GM19239 (cell line): ENCODE measurements at places on chromosomes 5 and 9.

- DNase-seq = no peak
Measured at GRCh38 chr9:122036408-122036807, 56.7 kb downstream of the TTLL11 start.

GRCh38 chr5:58767104-58767503, 184.2 kb downstream of the RAB3C start:
- DNase-seq = no peak

DNA sequence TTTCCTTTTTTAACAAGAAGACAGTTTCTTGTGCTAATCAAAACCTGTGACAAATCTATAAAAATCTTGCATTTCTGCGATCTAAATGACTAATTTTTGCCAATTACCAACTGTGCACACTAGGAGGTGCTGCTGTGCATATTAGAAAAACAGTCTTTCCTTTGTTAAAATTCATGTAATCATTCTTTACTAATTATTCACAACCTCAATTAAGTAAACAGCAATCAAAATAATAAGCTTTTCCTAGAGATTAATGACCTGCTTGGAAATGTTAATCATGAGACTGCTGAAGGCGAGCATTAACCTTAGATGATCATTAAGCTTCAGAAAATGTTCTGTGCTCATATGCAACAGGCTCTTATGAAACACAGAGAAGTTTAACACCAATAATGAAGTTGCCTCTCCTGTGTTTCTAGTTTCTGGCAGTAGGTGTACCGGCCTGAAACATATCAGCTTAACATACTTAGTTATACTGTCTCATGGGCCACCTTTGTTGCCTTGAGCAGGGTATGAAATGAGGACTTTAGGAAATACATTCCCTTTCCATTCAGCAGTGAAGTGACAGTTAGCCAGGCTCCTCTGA, 17.7 kb downstream of the RFESD start:
- no peak for DNase-seq

DNA sequence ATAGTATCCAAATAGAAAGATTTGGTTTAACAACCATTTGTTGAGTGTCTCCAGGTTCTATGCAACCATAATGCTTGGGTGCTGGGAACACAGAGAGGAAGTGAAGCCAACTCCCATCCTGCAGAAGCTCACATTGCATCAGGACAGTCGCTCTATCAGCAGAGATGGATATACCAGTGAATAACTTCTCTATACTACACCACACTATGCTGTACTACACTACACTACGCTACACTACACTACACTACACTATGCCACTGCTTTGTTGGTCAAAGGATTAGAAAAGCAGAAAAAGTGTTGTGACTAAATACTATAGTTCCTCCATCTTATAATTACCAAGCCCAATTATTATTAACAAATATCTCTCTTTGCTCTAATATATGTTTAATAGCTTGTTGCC, 89.2 kb upstream of the PRRC1 start:
- DNase-seq = no peak

- no peak for DNase-seq
Measured at GRCh38 chr5:13143630-13144029, 800.9 kb downstream of the DNAH5 start.

- no peak for DNase-seq
Measured at GRCh38 chr5:84869675-84870074, 485.0 kb upstream of the EDIL3 start.

DNA sequence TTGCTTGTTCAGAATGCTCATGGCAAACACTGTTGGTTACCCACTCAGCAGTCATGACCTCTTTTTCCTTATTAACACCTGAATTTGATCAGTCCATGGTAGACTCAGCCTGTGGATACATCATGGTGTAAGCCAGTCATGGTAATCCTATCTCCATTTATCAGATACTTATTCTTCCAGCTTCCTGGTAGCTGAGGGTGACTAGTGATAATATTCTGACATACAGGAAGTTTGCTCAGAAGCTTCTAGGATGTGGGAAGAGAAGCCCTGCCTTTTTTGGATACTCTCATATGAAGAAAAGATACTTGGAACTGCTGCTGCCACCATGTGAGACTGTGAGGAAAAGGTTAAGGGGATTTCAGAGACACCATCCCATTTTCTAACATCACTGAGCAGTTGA, 7.3 kb downstream of the GDA start:
- no peak for DNase-seq

- DNase-seq = no peak
Measured at GRCh38 chr5:115231598-115231997, 31.1 kb downstream of the PGGT1B start.

DNA sequence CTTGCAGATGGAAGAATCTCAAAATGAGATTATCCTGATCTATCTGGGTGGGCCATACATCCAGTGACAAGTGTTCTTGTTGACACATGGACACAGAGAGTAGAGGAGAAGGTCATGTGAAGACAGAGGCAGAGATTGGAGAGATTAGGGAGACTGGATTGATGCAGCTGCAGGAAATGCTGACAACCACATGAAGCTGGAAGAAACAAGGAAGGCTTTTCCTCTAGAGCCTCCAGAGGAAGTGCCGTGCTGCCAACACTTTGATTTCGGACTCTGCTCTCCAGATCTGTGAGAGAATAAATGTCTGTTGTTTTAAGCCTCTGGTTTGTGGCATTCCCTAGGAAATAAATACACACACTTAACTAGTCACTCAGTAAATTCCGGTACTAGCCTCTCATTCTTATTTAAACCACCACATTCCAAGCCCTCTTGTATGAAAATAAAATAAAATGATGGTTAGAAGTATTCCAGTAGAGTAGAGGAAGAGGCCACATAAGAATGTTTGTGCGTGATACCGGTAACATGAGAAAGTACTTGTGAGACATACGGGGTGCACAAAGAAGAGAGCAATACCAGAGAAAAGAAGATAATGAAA, 110.9 kb upstream of the DMAC1 start:
- no peak for DNase-seq

DNA sequence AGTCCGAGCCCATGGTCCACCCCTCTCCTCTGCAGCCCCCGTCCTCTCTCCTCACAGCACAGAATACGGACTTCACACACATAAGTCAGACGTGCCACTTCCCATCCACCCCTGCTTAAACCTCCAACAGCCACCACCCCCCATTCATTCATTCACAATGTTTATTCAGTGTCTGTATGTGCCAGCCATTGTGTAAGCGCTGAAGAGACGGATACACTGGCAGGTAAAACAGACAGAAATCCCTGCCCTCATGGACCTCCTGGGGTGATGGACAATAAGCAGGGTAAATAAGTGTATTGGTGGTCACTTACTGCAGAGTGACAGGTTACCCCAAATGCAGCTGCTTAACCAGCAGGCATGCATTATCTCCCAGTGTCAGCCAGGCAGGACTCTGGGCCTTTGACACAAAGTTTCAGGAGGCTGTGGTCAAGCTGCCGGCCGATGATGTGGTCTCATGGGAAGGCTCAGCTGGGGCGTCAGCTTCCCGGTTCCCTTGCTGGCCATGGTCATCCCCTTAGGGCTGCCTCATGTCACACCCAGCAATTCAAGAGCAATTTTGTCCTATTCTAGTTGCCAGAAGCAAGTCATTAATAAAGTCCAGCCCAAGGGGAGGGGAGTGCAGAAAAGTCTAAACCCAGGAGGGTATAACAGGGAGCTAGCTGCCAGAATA, 1.8 kb upstream of the PAXX start:
- no peak for DNase-seq

DNA sequence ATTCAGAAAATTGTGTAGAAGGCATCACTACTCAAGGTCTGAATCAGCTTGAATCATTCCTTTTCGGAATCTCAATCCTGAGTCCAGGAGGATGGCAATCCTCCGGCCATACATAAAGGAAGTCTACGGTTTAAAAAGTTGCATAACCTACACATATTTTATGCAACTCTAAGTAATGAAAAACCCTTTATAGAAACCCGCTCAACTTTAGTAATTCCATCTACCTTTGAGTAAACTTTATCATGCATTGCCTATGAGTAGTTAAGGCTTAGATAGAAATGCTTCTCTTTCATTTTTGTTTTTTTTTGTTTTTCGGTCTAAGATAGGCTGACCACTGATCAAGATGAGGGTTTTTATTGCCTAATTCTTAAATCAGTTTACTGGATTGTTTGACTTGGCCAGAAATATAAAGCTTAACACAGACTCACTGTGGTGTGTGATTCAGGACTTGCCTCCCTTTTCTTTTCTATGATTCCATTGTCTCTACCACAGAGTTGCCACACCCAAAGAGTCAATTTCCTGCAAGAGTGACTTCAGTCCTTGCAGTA, 85.0 kb downstream of the LURAP1L start:
- no peak for DNase-seq

DNA sequence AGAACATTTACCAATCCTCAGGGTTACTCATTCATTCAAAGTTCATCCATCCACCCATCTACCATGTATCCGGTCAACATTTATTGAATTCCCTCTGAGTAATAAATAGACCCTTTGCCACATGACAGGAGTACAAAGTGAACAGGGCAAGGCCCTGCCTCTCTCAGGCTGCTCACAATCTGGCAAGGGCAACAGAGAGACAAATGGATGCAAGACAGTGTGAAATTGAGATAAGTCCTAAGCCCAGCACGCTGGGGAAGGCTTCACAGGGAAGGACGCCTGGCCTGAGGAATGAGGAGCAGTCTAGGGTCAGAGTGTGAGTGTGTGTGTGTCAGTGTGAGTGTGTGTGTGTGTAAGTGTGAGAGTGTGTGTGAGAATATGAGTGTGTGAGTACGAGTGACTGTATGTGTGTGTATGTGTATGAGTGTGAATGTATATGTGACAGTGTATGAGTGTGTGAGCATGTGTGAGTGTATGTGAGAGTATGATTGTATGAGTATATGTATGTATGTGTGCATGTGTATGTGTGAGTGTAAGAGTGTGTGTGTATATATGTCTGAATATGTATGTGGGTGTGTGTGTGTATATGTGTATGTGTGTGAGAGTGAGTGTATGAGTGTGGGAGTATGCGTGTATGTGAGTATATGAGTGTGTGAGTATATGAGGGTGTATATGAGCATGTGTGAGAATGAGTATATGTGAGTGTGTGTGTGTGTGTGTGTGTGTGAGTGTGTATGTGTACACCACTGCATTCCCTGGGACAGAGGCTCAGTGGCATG, 145.6 kb downstream of the FSTL4 start:
- no peak for DNase-seq

- DNase-seq = no peak
Measured at GRCh38 chr5:16618138-16618897, 1.5 kb upstream of the RETREG1 start.

DNA sequence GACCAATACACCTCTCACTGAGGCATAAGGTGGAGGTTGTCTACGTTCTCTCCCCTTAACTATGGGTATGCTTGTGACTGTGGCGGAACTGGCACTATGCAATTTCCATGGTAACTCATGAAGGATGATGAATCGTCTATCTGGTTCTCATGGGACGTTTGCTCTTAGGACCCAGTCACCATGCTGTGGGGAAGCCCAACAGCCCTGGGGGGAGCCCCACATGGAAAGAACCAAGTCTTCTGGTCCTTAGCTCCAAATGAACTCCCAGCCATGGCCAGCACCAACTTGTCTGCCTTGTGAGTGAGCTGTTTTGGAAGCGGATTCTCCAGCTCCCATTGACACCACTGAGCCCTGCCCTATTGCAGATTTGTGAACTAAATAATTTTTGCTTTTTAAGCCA, 188.7 kb upstream of the S1PR3 start:
- DNase-seq = no peak

DNA sequence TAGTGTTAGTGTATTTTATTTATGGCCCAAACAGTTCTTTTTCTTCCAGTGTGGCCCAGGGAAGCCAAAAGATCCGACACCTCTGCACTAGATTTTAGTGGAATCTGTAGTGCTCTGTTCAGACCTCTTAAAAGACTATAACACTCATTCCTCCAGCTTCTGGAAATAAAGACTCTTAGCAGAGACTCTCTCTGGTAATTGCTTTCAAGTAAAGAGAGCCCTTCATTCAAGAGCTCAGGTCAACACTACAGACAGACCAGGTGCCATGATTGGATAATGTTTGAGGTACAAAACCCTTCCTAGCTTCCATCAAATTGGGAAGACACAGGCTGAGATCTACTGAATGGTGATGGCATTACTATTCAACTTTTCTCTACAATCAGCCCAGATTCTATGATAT, 255.8 kb downstream of the PRDM9 start:
- no peak for DNase-seq

DNA sequence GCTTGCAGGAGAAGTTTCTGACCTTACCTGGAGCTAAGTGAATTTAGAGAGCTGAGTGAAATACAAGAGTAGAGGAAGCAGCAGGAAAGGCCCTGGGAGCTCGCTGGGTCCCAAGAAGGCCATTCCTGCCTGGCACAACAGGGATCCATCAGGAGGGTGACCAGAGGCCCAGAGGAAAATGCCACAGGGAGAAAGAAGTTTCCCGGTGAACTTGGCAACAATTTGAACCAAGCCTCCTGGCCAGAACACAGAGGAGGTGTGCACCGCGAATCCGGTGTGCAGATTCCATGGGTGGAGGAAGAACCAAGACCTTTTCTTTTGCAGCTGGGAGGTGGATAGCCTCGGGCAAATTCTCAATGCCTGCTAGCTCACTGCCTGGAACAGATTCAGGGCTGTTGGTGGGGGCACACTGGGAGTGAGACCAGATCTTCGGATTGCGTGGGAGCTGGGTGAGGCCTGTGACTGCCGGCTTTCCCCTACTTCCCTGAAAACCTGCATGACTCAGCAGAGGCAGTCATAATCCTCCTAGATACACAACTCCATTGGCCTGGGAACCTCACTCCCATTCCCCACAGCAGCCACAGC, 1850.9 kb upstream of the NUDT12 start:
- no peak for DNase-seq

GRCh38 chr5:124996023-124996763, 249.8 kb upstream of the ZNF608 start:
- no peak for DNase-seq

DNA sequence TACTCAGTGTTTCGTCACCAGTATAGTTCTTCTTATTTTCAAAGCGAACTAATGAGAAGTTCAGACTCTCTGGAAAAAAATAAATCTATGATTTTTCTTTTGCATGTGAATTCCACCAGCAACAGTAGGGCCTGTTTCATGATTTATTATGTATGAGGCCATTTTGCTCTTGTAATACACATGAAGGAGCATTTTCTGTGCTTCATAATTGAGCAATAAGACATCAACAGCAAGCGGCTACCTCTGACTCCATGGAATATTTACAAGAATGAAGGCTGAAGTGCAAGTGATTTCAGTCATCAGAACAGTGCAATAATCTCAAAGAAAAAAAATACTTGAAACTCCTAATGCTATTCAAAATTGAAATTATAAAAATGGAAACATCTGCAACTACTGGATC, 282.9 kb upstream of the EDIL3 start:
- DNase-seq = no peak

- peak; percentile 78 for DNase-seq
Measured at GRCh38 chr5:172837640-172838039, 3.6 kb downstream of the ERGIC1 start.
